Brain (organoid and tissue), 16 donors: ENCODE measurements at places on chromosomes 2 and 18.

GRCh38 chr2:11298592-11298991 lies 45.8 kb downstream of the ROCK2 start:
- DNase-seq, result no peak

- DNase-seq, result no peak
Measured at GRCh38 chr2:42036413-42036812, 11.4 kb upstream of the PKDCC start.

- no peak for DNase-seq
Measured at GRCh38 chr2:75790814-75791467, 80.2 kb upstream of the GCFC2 start.

- no peak for DNase-seq
Measured at GRCh38 chr2:226953206-226953605, 117.4 kb downstream of the RHBDD1 start.
